Activated B cell treated with CpG ODN at 0.5 μM for 24 hours (primary cell): ENCODE measurements at places on chromosomes 3 and 15.

DNA sequence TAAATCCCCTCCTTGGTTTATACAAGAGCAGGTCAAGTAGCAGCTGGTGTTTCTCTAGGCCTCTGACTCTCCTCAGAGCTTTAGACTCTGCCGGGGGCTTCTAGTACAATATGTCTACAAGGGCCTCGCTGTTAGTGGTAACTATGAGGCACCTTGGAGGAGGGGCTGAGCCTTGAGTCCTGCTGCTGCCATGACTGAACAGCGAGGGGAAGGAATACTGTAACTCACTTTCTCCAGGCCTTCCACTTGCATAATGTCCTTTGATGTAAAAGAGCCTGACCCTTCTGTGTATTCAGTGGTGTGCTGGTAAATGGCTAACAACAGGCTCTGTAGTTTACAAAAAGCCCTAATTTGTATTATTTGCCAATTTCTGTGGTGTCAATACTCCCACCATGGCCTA is 27.8 kb downstream of the DRD3 start:
- DNase-seq = no peak

GRCh38 chr3:73576999-73577461 is 47.7 kb downstream of the PDZRN3 start:
- DNase-seq = no peak

DNA sequence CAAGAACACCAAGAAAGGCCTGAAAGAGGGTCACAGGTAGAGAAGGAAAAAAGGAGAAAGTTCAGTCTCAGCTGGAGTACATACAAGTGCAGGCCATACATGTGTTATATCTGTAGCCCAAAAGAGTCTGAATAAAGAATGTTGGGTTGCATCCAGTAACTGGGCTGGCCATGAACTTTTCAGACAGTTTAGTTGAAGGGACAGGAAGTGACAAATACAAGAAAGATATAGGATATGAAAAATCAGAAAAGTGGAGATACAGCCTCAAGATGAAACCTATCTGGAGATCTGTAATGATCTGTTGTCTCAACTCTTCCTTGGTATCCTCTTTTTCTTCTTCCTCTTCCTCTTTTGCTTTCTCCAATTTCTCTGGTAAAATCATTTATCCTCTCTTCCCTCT is 671.7 kb downstream of the MECOM start:
- DNase-seq = no peak

DNA sequence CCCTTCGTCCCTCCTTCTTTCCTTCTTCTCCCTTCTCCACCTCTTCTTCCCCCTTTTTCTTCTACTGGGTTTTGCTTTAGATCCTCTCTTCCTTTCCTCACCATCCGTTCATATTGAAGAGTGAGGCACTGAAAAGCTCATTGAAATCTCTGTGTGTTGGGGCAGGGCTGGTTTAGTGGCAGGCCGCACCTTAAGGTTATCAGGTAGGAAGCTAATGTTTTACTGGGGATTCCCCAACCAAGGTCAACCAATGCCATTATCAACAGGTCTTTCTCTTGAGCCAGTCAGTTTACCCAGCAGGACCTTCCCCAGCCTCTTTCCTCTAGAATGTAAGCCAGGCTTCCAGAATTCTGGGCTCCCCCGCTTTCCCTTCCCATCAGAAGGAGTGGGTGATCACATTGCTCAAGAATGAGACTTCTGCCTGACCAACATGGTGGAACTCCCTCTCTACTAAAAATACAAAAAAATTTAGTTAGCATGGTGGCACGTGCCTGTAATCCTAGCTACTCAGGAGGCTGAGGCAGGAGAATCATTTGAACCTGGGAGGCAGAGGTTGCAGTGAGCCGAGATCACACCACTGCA is 11.5 kb upstream of the VPS8 start:
- no peak for DNase-seq

DNA sequence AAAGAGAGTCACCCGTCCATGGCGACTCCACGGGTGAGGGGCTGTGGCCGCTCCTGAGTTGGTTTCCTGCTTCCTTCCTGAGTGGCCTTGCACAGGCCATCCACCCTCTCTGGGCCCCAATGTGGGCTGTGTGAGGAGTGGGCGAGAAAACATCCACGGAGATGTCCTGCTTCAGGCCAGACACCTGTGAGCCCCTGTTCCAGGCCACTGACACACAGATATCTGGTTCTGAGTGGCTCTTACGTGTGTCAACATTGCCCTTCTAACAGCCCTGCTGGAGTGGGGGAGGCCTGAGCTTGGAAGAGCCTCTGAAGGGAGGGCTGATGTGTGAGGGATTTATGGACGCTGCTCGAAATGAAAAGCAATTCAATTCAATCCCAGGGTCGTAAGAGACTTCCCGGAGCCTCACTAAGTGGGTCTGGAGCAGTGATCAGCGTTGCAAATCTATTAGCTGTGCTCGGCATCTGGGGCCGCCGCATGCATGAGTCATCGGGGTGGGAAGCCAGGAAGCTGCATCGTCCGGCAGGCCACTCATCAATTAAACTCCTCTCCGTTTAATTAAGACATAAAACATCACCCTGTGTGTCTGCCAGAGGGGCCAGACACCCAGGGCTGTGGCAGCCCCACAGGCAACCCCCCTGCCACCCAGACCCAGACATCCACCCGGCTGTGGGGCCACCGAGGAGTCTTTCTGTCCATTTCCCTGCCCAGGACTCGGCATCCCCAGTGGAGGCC is 20.0 kb upstream of the PRR23E start:
- DNase-seq = no peak
